ENCODE measurements at places on chromosomes 7 and 10.

DNA sequence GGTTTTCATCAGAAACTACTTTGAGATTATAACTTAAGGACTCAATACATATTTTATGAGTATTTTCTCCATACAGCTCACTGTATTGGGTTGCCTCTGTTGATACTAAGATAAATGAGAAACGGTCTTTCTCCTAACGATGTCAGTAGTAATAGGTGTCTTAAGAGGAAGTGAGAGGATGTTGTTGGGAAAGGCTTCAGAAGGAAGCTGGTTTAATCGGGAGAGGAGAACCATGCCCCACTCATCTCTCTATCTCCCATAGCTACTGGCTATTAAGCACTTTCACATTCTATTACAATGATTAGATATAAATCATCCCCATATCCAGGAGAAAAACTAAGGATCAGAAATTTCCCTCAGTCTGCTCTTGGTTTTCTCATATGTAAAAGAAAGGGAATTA, 2.0 kb downstream of the CLEC5A start:
- H3K27me3 ChIP-seq, result peaks cover 6% of the 10 kb centered on the region
- no peak overlapping the region for H3K27ac ChIP-seq
- H3K36me3 ChIP-seq, result no peaks in the 10 kb centered on the region
- DNase-seq, result no peak
- no peaks in the 10 kb centered on the region for H3K4me1 ChIP-seq

- no peak overlapping the region for H3K4me3 ChIP-seq
- H3K4me1 ChIP-seq, result no peaks in the 10 kb centered on the region
- H3K36me3 ChIP-seq, result no peaks in the 10 kb centered on the region
- no peak for DNase-seq
- no peak overlapping the region for H3K27ac ChIP-seq
Measured at GRCh38 chr7:10122551-10123100, 851.0 kb upstream of the PHF14 start.

DNA sequence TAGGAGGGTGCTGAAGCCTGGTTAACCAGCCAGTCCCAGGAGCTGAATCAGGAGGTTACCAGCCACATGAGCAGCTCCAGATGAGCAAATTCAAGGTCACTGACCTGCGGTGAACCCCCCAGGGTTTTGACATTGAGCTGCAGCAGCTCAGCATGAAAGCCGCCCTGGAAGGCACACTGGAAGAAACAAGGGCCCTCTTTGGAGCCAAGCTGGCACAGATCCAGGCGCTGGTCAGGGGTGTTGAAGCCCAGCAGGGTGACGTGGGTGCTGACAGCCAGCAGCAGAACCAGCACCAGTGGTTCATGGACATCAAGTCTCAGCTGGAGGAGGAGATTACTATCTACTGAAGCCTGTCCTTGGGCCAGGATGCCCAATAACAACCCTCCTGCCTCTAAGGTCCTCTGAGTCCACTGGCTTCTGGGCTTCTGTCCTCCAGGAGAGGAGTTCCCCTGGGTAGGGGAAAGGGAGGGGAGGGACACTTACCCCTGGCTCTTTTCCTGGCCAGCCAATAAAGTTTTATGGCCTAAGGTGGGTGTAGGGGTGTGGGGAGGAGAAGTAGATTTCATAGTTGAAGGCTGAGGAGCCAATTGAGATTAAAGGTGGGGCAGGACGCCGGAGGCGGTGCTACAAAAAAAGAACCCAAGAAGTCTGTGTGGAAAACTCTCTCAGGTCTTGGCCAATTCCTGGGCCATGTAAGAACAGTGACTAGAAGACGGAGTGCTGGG, 29.4 kb upstream of the ATOH7 start:
- no peaks in the 10 kb centered on the region for H3K4me1 ChIP-seq
- no peaks in the 10 kb centered on the region for H3K36me3 ChIP-seq
- H3K4me3 ChIP-seq, result no peak overlapping the region

DNA sequence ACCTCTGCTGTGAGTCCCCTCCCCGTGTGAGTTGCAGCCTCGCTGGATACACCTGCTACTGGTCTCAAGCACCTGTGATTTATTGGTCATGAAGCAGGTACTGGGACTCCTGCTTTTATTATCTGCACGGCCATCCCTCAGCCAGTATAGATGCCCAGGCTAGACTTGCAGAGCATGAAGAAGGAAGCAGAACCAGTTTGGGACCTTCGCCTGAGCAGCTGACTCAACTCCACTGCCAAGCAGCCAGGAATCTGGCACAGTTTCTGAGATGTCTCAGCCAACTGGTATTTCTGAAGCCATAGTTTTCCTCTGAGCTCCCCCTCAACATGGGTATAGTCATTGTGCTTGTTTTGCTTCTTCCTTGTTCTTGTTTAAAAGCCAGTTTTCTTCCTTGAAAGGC, 28.0 kb upstream of the SLC39A12 start:
- no peaks in the 10 kb centered on the region for H3K36me3 ChIP-seq
- no peak overlapping the region for H3K4me3 ChIP-seq
- no peak for DNase-seq
- H3K27ac ChIP-seq, result no peak overlapping the region
- H3K27me3 ChIP-seq, result no peaks in the 10 kb centered on the region

GRCh38 chr10:36051500-36051991, 409.4 kb upstream of the FZD8 start:
- no peak overlapping the region for H3K27ac ChIP-seq
- no peaks in the 10 kb centered on the region for H3K4me1 ChIP-seq
- H3K36me3 ChIP-seq, result no peaks in the 10 kb centered on the region
- H3K4me3 ChIP-seq, result no peak overlapping the region
- DNase-seq, result no peak
- no peaks in the 10 kb centered on the region for H3K27me3 ChIP-seq

- H3K36me3 ChIP-seq, result no peaks in the 10 kb centered on the region
- H3K4me3 ChIP-seq, result no peak overlapping the region
- no peaks in the 10 kb centered on the region for H3K4me1 ChIP-seq
- no peak for DNase-seq
- no peak overlapping the region for H3K27ac ChIP-seq
Measured at GRCh38 chr7:72429316-72429715, 17.2 kb upstream of the CALN1 start.

DNA sequence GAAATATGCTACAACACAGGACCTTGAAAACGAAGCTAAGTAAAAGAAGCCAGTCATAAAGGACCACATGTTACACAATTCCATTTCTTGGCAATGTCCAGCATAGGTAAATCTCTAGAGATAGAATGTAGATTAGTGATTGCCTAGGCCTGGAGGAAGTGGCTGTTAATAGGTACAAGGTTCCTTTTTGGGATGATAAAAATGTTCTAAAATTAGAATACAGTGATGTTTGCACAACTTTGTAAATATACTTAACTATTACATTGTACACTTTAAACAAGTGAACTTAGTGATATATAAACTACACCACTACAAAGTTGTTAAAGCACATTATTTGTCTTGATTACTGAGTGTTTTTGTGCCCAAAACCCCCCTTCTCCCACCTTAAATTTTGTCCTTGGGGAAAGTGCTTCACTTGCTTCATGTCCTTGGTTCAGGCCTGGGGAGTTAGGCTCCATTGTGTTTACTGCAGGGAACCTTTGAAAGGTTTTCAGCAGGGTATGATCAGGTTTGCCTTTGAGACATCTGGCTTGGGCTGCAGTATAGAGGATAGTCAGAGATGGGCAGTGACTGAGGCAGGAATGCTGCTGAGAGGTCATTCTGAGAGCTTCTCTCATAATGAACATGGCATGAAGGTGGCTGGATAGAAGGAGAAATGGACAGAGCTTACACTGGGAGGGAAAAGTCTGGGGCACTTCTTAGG, 1052.6 kb downstream of the REEP3 start:
- no peak overlapping the region for H3K4me3 ChIP-seq
- DNase-seq, result no peak
- H3K4me1 ChIP-seq, result no peaks in the 10 kb centered on the region
- no peaks in the 10 kb centered on the region for H3K36me3 ChIP-seq
- no peak overlapping the region for H3K27ac ChIP-seq

DNA sequence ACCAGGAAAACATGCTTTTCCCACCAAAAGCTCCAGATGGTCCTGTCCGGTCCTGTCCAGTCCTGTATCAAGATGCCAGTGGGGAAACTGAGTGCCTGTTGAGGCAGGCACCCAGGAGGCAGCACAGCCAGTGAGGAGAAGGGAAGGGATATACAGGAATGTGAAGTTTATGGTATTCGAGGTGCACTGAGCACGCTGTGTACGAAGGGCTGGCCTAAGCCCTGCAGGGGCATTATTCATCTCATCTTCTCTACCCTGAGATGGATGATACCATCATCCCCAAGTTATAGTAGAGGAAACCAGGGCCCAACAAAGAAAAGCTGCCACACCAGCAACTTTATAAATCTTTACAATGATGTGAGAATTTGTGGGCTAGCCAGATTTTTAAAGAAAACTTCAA, 23.4 kb upstream of the FXYD4 start:
- no peak overlapping the region for H3K4me3 ChIP-seq
- no peak for DNase-seq
- peak overlapping the region; percentile 81 for H3K27ac ChIP-seq
- peaks cover 5% of the 10 kb centered on the region for H3K36me3 ChIP-seq
- peaks cover 50% of the 10 kb centered on the region for H3K4me1 ChIP-seq

DNA sequence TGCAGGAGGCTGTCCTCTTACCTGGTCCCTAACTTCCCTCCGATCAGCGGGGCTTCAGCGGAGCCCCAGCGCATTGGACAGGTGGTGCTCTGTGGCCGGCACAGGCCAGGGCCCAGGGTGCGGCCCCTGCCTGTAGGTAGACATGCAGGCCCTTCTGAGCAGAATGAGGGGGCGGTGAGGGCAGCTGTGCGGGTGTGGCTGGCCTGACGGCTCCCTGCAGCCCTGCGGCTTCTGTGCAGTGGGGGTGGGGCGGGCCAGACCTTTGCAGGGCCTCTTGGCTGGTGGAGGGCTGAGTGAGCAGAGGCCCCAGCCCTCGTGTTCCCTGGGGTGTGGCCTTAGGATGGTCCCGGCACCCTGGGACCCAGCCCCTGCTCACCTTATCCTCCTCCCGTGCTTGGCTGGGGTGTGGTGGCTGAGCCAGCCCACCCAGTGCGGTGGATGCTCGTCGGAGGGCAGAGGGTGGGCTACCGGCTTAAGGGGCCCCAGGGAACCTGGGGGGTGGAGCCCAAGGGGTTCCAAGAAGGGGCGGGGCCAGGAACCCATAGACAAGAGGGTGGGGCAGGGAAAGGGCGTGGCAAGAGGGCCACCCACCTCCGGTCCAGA, 175.2 kb upstream of the TNRC18 start:
- H3K4me1 ChIP-seq, result peaks cover 24% of the 10 kb centered on the region
- H3K4me3 ChIP-seq, result no peak overlapping the region
- no peaks in the 10 kb centered on the region for H3K36me3 ChIP-seq
- peaks cover 12% of the 10 kb centered on the region for H3K27me3 ChIP-seq

DNA sequence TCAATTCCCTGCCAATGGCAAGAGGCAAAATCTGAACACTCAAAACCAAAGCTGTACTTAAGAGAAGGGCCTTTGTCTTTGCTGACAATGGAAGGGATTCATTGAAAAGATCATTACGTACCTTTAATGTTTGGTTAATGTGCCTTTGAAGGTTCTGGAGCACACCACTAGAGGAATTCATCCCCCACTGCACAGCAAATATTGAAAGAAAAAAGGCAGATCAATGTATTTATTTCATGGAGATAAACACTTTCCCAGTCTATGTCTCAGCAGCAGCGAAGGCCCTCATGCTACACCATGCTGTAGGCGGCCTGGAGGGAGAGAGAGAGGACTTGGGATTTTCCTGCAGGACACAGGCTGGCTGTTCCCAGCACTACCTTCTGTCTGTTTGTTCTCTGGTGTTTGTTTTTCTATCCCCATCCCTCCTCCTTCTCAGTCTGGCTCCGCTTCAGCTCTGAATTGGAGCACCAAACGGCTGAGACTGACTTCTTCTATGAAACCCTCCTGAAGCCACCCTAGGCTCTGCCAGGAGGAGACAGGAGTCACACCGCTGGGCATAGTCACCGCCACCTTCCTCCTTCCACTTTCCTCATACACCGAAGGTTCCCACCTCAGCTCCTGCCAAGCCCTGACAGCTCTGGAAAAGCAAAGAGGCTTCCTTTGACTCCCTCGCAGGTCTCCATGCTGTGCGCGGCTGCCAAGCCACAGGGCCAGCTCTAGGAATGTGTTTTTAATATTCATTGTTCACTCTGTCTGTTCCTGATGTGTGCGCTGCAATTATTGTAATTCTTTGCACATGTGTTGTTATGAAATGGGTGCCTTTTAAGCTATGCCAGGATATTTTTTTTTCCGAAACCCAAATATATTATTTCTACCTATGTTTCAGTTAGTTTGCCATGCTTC, 301.5 kb downstream of the FZD1 start:
- H3K4me3 ChIP-seq, result no peak overlapping the region
- H3K27ac ChIP-seq, result no peak overlapping the region
- H3K36me3 ChIP-seq, result no peaks in the 10 kb centered on the region
- DNase-seq, result no peak

DNA sequence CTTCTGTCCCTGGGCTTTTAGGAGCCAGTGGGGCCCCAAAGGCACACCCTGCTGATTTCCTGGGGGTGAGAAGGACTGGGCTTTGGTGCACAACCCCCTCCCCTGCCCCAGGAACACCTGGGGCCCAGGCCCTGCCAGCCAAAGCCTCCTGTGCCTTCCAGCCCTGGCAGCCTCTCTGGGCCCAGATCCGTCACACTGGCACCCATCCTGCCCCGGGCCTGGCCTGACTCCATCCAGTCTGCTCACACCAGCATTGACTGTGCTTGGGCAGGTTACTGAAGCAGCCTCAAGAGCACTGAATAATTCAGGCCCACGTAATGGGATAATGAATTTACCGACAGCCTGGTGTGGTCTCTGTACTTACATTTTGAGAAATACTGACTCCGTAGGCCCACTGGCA, 12.0 kb upstream of the COMTD1 start:
- H3K4me3 ChIP-seq, result no peak overlapping the region
- H3K27me3 ChIP-seq, result no peaks in the 10 kb centered on the region
- no peaks in the 10 kb centered on the region for H3K4me1 ChIP-seq
- DNase-seq, result no peak
- no peaks in the 10 kb centered on the region for H3K36me3 ChIP-seq
- H3K27ac ChIP-seq, result no peak overlapping the region

- H3K36me3 ChIP-seq, result no peaks in the 10 kb centered on the region
- DNase-seq, result no peak
- H3K4me1 ChIP-seq, result no peaks in the 10 kb centered on the region
- H3K4me3 ChIP-seq, result no peak overlapping the region
- H3K27ac ChIP-seq, result no peak overlapping the region
Measured at GRCh38 chr7:137625197-137625596, 221.6 kb downstream of the DGKI start.

DNA sequence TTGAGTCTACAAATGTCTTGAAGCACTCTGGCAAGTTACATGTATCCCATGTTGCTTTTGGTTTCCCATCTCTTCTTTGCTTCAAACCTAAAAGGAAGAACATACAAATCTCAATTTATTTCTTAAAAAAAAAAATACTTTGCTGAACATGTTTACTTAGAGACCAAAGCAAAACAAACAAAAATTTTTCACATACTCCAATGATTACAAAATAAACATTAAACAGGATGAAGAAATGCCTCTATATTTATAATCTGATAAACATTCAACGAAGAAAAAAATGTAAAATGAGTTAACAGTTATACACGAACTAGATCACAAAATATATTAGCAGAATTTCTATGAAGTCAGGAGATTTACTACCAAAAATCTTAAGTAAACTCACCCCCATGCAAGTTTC, 31.3 kb downstream of the FAM204A start:
- no peak for DNase-seq
- H3K4me1 ChIP-seq, result no peaks in the 10 kb centered on the region
- peaks cover 12% of the 10 kb centered on the region for H3K36me3 ChIP-seq
- H3K27ac ChIP-seq, result no peak overlapping the region

Data from activated CD4-positive, alpha-beta T cell treated with anti-CD3 and anti-CD28 coated beads, Interleukin-2, amount 10 ng/mL, durations not matched to agents 7 days and 5 days (primary cell).